ENCODE measurements at places on chromosomes 5 and 9.

DNA sequence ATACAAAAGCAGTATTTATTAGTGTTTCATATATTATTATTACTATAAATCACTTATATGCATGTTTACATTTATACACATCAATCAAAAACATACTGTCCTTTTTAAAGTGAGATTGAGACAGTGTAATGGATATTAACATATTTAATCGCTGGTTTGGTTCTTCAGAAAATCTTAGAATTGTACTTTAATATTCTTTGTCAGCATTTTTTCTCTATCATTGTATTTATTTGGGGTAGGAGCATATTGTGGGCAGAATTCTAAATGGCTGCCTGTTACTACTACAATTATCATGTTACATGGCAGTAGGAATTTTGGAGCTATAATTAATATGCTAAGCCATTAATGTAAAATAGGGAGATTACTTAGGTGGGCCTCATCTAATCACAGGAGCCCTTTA is 722.6 kb downstream of the TLR4 start:
- DNase-seq: no peak

DNA sequence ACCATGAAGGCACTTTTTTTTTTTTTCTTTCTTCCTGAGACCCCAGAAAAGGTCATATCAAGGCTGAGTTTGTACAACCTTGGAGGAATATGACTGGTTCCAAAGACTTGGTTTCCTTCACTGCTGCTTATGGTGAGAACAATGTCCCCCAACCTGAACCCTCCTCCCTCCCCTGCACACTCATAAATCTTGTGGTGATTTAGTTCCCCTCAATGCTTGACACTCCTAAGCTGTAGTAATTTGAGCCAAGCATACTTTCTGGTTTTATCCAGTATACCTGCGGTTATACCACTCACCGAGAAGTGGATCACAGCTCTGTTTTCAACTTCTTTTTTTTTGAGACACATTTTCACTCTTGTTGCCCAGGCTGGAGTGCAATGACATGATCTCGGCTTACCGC is 149.9 kb upstream of the KLF4 start:
- no peak for DNase-seq

DNA sequence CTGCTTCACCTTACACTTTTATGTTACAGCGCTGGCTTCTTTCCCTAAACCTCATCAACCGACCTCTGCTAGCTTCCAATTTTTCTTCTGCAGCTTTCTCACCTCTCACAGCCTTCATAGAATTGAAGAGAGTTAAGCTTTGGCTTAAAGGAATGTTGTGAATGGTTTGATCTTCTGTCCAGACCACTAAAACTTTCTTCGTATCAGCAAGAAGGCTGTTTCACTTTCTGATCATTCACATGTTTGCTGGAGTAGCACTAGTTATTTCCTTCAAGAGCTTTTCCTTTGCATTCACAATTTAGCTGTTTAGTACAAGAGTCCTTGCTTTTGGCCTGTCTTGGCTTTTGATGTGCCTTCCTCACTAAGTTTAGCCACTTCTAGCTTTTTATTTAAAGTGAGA is 49.5 kb downstream of the NR3C1 start:
- DNase-seq: no peak

- no peak for DNase-seq
Observed at GRCh38 chr9:34993502-34994259, 4.1 kb downstream of the DNAJB5 start.

DNA sequence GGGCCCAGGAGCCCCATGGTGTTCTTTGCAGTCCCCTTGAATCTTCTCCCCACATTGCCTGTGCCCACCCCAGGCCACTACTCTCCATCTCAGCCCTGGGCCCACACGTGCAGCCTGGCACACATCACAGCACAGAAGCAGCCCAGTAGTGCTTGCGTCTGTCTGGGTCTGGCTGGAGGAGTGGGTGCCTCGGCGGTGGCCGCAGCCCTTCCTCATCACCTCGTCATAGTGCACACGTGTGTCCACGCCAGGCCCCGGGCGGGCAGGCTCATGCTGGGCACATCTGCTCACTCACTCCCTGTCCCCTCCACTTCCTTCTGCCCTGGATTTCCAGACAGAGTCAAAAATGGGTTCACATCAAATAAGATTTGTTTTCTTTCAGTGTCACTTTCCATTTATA is 33.3 kb downstream of the FGF1 start:
- no peak for DNase-seq

DNA sequence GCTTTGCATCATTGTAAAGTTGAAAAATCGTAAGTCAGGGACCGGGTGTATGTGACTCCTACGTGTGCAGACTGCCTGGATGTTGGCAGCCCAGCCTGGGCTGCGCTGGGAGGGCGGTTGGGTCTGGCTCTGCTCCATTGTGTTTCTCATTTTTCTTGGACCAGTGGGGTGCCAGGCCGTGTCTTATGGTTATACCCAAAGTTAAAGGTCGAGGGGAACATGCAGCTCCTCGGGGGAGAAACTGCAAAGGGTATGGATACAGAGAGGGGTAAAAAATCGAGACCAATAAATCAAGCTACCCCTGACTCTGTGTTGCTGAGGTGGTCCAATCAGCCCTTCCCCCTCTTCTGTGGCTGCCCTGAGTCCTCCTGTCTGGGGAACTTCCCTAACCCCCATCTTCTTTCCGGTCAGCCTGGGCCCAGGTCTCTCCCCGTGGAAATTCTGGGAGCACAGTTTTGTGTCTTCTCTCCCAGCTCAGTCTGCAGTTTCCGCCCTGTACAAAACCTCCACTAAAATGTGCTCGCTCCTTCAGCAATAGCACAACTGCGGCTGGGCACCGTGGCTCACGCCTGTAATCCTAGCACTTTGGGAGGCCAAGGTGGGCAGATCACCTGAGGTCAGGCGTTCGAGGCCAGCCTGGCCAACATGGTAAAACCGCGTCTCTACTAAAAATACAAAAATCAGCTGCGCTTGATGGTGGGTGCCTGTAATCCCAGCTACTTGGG is 34.1 kb upstream of the UNC5A start:
- no peak for DNase-seq

- no peak for DNase-seq
Observed at GRCh38 chr9:34276772-34277171, 52.3 kb downstream of the KIF24 start.

GRCh38 chr5:5062525-5063302 is 77.4 kb upstream of the ADAMTS16 start:
- DNase-seq: no peak

- DNase-seq: no peak
Observed at GRCh38 chr5:50968356-50969149, 302.1 kb downstream of the PARP8 start.

DNA sequence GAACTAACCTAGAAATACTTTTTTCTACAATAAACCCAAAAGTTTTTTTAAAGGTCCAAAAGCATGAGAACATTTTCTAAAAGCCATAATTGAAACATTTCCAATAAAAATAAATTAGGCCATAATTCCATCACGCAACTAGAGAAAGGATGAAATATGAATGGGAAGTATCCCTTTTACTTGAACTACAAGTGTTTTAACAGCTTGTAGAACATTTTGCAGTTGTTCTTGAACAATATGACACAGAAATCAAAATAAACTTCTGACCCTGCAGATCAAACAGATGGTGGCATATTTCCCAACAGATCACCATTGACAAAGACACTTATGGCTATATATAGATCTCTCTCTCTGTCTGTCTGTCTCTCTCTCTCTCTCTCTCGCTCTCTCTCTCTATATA is 624.4 kb downstream of the PSAT1 start:
- DNase-seq: no peak

- no peak for DNase-seq
Observed at GRCh38 chr9:97853844-97854695, 1.0 kb downstream of the FOXE1 start.

DNA sequence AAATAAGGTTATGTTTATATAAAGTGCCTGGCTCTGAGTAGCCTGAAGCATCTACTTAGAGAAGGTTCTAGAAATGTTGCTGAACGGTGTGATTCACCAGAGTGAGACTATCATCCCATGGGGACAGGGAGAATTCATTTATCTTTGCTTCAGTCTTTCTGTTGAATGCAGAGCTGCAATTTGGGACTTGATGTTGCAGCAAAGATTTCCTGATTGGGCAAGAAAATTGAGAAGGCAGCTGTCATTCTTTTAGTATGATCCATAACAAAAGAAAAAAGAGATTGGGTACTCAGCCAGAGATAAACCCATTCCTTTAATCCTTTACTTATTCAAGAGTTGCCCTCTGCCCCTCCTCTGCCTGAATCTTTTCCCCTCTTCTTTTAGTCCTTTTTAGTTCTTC is 456.3 kb upstream of the WWC1 start:
- DNase-seq: no peak

DNA sequence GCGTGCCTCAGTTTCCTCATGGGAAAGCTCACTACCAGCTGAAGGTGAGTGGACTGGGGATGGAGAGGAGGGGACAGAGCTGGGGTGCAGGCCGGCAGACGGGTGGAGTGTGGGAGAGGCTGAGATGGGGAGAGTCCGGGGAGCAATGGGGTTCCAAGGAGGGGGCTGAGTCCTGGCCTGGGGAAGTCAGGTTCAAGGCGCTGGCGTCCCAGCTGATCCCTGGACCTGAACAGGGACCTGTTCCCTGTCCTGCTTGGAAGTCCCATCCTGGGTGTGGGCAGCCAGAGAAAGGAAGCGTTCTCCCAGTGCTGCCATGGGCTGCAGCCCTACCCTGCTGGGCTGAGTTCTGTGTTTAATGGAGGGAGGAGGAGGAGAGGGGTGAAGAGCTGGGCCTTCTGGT is 60.9 kb upstream of the GNE start:
- DNase-seq: peak; percentile 59

GRCh38 chr5:151699071-151699901 is 12.6 kb upstream of the SPARC start:
- DNase-seq: peak; percentile 46

DNA sequence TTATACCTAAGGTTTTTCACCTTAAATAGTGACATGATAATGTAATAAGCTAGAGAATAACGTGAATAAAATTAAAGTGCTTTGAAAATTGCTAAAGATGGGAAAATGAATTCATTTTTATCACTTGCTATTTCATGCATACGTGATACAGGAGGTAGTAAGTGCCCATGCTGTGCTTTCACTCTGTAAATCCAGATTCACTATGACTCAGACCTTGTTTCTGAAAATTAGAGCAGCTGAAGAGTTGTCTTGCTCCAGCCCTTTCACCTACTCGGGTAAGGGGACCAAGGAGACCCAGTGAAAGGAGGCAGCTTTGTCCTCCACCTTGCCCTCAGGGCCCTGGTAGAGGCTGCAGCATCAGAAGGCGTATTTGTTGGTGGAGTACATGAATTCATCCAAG is 87.9 kb downstream of the ANKH start:
- DNase-seq: no peak

GRCh38 chr5:157045601-157046000 is 13.3 kb downstream of the HAVCR1 start:
- DNase-seq: no peak

DNA sequence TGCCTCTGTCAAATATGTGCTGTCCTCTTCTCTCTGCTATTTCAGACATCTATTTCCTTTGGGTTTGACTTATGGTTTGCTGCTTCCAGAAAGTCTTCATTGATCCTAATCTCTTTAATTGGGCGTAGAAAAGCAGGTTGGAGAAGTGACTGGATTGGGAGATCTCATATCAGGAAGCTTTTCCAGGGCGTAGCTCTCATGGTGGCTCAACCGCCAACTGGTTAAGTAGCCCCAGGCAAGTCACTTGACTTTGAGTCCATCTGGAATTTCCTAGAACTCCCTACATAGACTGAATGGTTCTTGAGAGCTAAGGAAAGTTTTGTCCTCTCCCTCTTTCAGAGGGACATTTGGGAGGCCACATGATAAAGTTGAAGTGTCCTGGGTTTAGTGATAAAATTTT is 192.3 kb upstream of the GLRA1 start:
- DNase-seq: no peak

DNA sequence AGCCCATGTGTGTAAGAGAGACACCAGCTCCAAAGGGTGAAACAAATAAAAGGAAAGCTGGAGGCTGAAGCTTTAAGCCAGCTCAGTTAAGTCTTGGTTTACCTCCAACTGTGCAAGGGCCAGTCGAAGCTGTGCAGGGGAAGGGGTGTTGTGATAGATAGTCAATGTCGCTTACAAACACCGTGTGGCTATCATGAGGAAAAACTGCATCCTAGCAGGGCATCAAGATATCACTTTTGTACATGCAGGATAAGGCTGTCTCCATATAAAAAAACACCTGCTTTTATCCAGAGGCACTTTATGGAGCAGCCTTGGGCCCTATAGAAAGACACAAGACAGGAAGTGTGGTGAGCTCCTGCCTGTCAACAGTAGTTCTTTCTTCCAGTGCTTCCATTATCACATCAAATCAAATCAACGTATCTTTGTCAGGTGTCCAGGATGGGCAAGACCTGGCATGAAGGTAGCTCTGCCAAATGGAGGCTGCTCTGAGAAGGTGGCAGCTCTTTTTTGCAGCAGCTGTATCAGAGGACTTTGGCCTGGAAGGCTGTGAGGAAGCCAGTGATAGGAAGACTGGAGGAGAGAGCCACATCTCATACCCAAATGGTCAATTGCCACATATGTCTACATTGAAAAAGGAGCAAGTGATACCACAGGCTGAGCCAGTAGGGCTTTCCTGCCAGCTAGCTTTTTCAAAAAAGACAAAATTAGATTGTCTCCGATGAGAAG is 29.3 kb upstream of the SELENOP start:
- DNase-seq: no peak

GRCh38 chr5:129345213-129345924 is 114.7 kb upstream of the ADAMTS19 start:
- no peak for DNase-seq

DNA sequence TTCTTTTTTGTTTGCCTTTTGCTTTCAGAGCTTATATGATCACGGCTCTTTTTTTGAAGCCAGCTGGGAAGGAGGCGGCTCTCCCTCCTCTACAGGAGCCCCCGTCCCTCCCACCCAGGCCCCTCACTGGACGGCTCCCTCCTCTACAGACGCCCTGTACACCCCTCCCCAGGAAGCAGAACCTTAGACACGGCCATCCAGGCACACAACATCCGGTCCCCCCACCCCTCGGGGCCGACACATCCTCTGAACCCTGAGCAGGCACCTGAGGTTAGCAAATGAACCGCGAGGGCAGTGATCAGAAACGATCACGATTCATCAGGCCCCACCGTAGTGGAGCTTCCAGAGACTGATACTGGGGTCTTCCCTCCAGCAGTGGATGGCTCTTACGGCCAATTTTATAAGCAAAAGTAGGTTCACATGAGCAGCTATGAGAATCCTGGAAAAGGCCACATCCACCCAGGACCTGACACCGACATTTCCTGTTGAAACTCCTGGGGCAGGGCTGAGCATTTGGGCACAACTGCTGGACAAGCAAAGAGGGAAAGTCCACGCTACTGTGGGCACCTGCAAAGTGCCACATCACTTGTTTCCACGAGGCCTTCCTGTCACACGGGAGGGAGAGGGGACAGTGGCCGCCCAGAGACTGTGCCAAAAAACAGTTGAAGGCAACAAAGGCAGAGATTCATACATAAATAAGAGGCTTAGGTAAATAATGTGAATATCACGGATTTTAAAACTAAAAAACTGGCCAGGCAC is 78.9 kb downstream of the SEMA4D start:
- peak; percentile 57 for DNase-seq

DNA sequence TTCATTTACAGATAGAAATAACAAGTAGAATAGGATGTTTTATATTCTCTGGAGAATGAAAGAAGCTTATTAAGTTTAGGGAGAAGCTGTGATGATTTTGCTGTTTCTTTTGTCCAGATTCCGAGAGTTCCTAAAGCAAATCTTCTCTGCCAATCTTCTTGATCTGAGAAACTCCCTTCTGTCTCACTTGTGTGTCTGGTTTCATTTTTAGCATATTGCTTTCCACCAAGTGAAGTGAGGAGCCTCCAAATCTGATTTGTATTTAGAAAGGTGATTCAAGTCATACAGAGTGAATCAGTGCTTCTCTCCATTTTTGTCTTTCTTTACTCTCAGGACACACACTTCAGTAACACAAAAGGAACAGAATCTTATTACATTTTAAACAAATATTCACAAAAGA is 48.4 kb downstream of the STX17 start:
- no peak for DNase-seq

GRCh38 chr9:33782395-33783152 is 12.8 kb upstream of the PRSS3 start:
- DNase-seq: no peak

Measured in mucosa of descending colon (tissue), 3 donors.